ENCODE measurements at places on chromosomes 2 and 18.
A peak's percentile ranks its signal among the peaks of the same experiment; 100 is the strongest.

DNA sequence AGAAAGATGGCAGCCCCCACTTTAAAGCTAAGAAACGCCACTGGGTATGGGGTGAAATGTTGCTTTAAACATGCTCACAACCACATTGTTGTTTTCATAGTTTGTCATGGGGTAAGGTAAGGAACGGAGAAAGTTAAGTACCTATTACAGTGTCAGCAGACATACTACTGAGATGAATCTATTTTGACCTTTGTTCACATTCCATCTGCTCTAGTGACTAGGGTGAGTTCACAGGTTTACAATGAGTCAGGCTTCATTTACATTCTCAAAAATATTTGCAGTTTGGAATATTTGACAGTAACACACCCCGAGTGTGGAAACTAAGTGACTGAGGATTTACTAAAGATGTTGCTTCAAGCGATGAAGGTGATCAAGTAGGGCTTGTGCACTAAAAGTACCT lies 428.7 kb upstream of the ACVR2A start:
- H3K4me3 ChIP-seq, result no peak overlapping the region
- DNase-seq, result no peak
- H3K36me3 ChIP-seq, result no peaks in the 10 kb centered on the region
- H3K27ac ChIP-seq, result no peak overlapping the region
- H3K4me1 ChIP-seq, result no peaks in the 10 kb centered on the region
- H3K27me3 ChIP-seq, result no peaks in the 10 kb centered on the region

GRCh38 chr2:240966906-240967680 lies 31.3 kb upstream of the SNED1 start:
- H3K4me3 ChIP-seq, result no peak overlapping the region
- DNase-seq, result no peak
- H3K4me1 ChIP-seq, result peaks cover 6% of the 10 kb centered on the region
- H3K27ac ChIP-seq, result no peak overlapping the region
- no peaks in the 10 kb centered on the region for H3K27me3 ChIP-seq

DNA sequence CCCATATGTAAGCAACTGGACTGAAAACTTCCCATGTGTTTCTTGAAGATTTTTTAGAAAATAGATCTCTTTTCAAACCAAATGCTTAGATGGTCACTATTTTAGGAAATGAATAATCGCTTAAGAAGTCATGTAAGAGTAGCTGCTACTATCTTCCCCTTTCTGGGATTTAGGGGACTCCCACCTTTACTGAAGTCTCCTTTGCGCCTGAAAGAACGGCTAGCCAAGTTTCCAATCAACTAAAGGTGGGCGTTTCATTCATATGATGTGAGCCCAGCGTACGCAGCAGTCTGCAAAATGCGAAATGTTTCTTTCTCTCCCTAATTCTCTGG lies 1.1 kb downstream of the DIPK1C start:
- no peaks in the 10 kb centered on the region for H3K36me3 ChIP-seq
- no peaks in the 10 kb centered on the region for H3K4me1 ChIP-seq
- DNase-seq, result no peak

DNA sequence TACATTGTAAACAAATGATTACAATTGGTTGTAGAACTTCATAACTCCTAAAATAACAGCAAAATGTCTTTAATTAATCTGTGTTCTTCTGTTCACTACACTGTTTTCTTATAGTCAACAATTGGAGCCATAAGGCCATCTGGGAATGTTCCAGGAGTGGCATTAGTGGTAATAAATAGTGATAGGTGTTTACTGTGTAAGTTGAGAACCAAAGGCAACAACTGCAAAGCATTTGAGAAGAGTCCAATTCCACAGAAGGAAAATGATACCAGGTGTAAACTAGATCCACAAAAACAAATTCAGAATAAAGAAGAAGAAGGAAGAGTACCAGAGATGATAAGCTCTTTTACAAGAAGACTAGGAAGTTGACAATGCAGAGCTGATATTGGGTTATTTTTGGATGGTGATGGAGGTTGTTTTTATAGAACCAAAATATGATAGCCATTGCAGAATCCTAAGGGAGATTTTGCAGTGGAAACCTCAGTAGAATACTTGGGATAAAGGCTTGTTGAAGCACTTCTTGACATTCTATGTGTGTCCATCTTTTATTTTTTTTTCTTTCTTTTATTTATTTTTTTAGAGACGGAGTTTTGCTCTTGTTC lies 52.9 kb downstream of the ANTXR1 start:
- peaks cover 10% of the 10 kb centered on the region for H3K36me3 ChIP-seq
- no peak overlapping the region for H3K4me3 ChIP-seq
- no peak for DNase-seq
- H3K4me1 ChIP-seq, result no peaks in the 10 kb centered on the region
- no peak overlapping the region for H3K27ac ChIP-seq

GRCh38 chr18:73286584-73286983 lies 418.8 kb upstream of the NETO1 start:
- DNase-seq, result no peak
- no peaks in the 10 kb centered on the region for H3K27me3 ChIP-seq
- H3K36me3 ChIP-seq, result no peaks in the 10 kb centered on the region

DNA sequence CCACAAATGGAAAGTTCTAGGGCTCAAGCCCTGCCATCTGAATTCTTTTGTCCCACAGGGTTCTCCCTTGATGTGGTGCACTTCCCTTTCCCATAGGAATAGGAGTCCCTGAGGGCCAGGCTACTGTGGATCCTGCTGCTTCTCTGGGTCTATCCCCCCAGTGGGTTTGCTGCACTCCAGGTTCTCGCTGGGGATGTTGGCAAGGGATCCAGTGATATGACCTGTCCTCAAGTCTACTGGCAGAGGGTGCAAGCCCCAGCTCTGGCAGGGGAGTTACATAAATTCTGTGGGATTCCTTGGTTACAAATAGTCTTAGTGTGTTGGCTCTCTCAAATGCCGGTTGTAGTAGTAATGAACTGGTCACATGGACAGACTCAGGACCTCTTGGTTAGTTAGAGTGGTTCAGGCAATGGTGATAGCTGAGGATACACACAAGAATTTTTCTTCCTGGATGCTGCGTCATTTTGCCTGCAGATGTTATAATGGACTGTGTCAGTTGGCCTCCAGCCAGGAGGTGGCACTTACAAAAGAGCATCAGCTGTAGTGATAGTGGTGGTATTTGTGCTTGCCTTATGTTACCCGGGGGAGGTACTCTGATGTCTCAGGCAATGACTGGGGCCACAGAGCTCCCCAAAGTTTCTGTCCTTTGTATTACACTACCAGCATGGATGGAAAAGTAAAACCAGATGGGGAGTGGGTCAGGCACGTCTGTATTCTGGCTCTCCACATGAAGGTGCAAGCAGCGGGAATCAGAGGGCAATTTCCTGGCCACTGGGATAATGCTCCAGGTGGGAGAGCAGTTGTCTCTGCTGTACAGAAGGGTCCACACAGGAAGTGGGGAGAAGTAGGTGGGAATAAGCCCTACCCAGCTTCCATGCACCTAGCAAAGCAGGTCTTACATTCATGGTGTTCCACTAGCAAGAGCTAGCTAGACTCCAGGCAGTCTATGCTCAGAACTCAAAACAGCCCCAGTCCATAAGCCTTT lies 267.9 kb downstream of the SOX11 start:
- no peaks in the 10 kb centered on the region for H3K4me1 ChIP-seq
- H3K27me3 ChIP-seq, result no peaks in the 10 kb centered on the region
- H3K27ac ChIP-seq, result no peak overlapping the region

- H3K4me1 ChIP-seq, result no peaks in the 10 kb centered on the region
- no peak overlapping the region for H3K4me3 ChIP-seq
- no peak for DNase-seq
These were observed 383.6 kb downstream of the PIK3C3 start for GRCh38 chr18:42338683-42339082.

- H3K27ac ChIP-seq, result no peak overlapping the region
- H3K4me1 ChIP-seq, result peaks cover 5% of the 10 kb centered on the region
- no peaks in the 10 kb centered on the region for H3K36me3 ChIP-seq
- DNase-seq, result no peak
- no peak overlapping the region for H3K4me3 ChIP-seq
- no peaks in the 10 kb centered on the region for H3K27me3 ChIP-seq
These were observed 113.0 kb upstream of the CHRNA1 start for GRCh38 chr2:174877301-174877700.

DNA sequence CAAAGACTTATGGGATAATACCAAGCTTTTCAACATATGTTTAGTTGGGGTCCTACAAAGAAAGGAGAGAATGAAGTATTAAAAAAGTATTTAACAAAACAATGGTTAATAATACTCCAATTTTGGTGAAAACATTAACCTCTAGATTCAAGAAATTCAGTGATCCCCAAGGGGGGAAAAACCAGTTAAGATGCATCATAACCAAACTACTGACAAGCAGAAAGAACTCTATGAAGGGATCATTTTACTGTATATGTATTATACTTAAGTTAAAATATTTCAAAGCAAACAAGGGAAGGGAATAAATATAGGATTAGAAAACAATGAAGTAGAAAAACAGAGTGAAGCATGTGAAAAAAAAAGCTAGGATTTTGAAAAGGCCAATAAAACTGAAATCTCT lies 8.7 kb downstream of the CNRIP1 start:
- H3K27ac ChIP-seq, result no peak overlapping the region
- H3K4me1 ChIP-seq, result no peaks in the 10 kb centered on the region
- H3K36me3 ChIP-seq, result 0 out of 2 replicates have a peak, but pooled peaks cover 5% of the 10 kb centered on the region
- H3K27me3 ChIP-seq, result no peaks in the 10 kb centered on the region

- H3K36me3 ChIP-seq, result no peaks in the 10 kb centered on the region
- no peak overlapping the region for H3K4me3 ChIP-seq
- peaks cover 3% of the 10 kb centered on the region for H3K27me3 ChIP-seq
- H3K4me1 ChIP-seq, result peaks cover 8% of the 10 kb centered on the region
- peak; percentile 30 for DNase-seq
These were observed 12.0 kb downstream of the ATP6V1B1 start for GRCh38 chr2:70947556-70948184.

DNA sequence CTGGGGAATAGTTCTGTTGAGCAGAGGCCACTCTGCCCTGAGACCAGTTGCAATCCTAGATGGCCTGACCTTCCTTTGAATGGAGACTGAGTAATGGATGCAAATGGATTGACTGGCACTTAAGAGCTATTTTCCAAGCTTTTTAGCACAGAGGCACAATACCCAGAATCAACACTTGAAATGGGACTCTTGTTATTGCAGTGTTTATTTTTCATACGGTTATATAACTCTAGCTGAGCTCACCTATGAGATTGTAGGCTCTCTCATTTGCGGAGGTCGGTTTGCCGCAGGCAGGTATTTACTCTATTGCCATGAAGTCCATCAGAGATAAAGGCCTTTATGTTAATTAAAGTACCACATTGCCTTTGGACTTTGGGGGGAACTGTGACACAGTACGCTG lies 422.3 kb upstream of the CELF4 start:
- no peaks in the 10 kb centered on the region for H3K27me3 ChIP-seq
- DNase-seq, result no peak
- no peak overlapping the region for H3K27ac ChIP-seq
- H3K4me3 ChIP-seq, result no peak overlapping the region
- H3K36me3 ChIP-seq, result no peaks in the 10 kb centered on the region
- H3K4me1 ChIP-seq, result no peaks in the 10 kb centered on the region

DNA sequence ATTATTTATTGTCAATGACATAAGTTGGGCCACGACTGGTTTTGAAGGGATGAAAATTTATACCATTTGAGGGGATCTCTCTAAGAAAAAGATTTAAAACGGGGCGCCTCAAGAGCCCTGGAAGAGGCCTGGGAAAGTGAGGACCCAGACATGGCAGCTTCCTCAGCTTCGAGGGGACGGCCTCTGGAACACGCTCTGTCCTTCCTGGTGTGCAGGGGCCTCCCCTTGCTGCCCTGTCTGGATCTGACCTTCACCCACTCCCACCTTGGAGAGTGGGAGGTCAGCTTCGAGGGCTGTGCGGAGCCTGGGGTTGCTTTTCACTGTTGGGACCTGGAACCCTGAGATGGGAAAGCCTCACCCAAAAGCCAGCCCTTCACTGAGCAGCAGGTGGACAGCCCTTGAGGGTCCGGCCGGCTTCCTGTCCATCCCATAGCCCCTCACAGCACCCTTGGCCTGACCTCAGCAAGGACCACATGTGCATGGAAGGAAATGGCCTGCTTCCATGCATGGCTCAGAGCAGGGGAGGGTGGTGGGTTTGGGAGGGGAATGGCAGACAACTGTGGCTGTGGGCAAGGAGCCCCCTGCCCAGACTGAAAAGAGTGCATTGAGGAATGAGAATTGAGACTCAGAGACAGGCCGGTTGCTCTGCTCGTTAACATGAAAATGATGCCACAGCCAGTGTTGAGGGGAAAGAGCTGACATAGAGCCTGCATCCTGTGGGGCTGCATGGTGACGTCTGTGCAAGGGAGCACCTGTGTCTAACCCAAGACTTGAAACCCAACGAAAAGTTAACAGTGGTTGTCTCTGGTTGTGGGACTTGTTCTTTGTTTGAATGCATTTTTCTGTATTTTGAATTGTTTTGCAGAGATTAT lies 16.3 kb downstream of the FBLN7 start:
- no peak overlapping the region for H3K27ac ChIP-seq
- 0 out of 2 replicates have a peak, but pooled peaks cover 3% of the 10 kb centered on the region for H3K4me1 ChIP-seq
- H3K36me3 ChIP-seq, result no peaks in the 10 kb centered on the region

- H3K36me3 ChIP-seq, result no peaks in the 10 kb centered on the region
- H3K27ac ChIP-seq, result no peak overlapping the region
- H3K27me3 ChIP-seq, result no peaks in the 10 kb centered on the region
- no peak for DNase-seq
- H3K4me3 ChIP-seq, result no peak overlapping the region
These were observed 344.0 kb downstream of the LRRTM1 start for GRCh38 chr2:79960519-79960918.

DNA sequence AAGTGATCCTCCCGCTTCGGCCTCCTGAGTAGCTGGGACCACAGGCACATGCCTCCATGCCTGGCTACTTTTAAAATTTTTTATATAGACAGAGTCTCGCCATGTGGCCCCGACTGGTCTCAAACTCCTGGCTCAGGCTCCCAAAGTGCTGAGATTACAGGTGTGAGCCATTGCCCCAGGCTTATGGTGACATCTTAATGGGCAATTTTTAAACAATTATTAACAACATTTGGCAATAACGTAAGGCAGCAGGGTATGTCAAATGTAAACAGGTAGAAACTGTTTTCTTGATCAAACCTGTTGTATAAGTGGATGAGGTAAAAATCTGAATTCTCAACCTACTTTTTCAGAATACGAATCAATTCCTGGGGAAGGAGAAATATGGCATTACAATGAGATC lies 11.0 kb downstream of the FECH start:
- 0 out of 2 replicates have a peak, but pooled peaks cover 5% of the 10 kb centered on the region for H3K27me3 ChIP-seq
- no peaks in the 10 kb centered on the region for H3K4me1 ChIP-seq
- peaks cover 50% of the 10 kb centered on the region for H3K36me3 ChIP-seq
- H3K4me3 ChIP-seq, result no peak overlapping the region
- no peak overlapping the region for H3K27ac ChIP-seq
- no peak for DNase-seq

DNA sequence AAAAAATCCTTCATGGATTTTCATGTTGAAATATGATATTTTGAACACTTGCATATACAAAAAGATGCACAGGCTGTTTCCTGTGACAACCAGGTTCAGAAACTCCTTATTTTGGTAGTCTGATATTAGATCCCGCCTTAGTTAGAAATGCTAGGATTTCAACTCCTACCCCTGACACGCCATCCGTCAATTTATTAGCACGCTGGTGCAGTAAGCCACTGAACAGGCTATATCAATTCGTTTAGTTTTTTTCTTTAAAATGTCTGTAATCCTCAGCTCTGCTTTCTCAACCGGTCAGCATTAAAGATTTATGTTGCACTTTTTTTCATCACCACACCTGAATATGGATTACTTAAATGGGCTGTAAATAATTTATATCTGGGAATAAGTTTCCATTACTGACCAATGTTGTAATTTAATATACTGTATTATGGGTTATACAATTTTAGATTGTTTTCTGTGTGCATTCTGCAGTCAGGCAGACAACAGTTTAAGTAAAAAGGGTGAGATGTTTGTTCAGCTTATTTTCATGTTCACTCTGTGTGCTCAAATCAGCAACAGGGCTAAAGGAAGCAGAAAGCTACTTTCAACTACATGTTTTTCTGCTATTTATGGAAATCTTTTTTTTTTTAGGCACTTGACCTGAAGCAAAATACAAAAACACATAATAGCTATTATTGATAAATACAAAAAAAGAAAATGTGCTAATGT lies 227.7 kb downstream of the ARHGAP15 start:
- no peaks in the 10 kb centered on the region for H3K36me3 ChIP-seq
- no peaks in the 10 kb centered on the region for H3K4me1 ChIP-seq
- no peak overlapping the region for H3K4me3 ChIP-seq
- H3K27ac ChIP-seq, result no peak overlapping the region
